Activated naive CD4-positive, alpha-beta T cell (primary cell): ENCODE measurements at places on chromosomes 16 and 17.

GRCh38 chr17:30160419-30161172 is 44.0 kb downstream of the NSRP1 start:
- no peak for DNase-seq

- DNase-seq, result no peak
Measured at GRCh38 chr17:5115673-5116651, at the start of gene USP6. TSS of gene USP6 (plus strand) at chr17:5116032. CDS start at chr17:5130368, 14,336 bp downstream.

GRCh38 chr17:68599552-68600066 is 1.6 kb downstream of the FAM20A start:
- DNase-seq, result no peak

GRCh38 chr17:57652811-57653210 is 92.3 kb downstream of the CCDC182 start:
- DNase-seq, result no peak

DNA sequence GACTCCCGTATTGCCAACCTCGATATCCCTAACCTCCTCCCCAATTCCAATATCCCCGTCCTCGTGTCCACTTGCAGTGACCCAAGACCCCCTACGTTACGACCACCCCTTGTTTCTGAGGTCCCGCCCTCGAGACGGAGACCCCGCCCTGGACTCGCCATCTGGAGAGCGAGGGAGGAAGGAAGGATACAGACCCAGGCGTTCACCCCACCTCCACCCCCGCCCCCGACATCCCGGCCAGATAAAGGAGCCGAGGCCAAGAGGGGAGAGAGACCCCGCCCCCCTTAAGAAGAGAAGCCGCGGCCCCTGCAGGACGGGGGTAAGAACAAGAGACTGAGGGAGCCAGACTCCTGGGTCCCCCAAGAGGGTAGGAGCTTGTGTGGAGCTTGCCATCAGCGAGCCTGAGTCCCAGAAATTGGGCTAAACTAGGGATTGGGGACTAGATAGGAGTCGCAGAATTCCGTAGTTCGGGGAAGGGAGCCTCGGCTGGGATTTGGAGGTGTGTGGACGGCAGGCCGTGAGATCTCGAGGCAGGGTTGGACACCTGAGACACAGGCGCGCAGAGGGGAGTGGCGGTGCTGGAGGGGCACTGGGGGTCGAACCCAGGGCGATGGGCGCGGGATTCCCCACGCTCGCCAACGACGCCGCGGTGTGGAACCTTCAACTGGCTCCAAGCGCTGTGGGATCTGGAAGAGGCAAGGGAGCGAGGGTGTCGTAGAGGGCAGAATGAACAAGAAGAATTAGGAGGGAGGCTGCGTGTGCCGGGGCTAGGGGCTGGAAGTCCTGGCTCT is at the start of gene BCL6B:
Gene BCL6B, plus strand, starts transcription at position 270 of the 791 bp plus-strand sequence. CDS start 622 bp downstream, outside the sequence.
- no peak for DNase-seq

DNA sequence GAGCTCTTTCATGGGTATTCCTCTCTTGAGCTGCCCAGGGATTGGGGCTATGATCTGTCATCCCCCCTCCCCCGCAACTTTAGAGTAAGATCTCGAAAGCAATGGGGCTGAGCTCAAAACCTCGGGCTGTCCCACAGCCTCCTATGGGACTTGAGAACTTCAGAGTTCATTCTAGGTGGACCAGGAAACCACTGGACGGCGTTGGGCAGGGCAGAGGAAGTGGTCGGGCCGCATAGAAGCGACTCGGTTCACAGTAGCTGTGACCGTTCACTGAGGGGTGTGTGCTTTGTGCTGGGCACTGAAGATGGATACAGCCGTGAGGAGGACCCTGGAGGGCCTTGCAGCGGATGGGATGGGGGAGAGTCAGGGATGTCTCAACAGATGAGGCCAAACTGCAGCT is 292.0 kb downstream of the CPPED1 start:
- DNase-seq, result no peak

DNA sequence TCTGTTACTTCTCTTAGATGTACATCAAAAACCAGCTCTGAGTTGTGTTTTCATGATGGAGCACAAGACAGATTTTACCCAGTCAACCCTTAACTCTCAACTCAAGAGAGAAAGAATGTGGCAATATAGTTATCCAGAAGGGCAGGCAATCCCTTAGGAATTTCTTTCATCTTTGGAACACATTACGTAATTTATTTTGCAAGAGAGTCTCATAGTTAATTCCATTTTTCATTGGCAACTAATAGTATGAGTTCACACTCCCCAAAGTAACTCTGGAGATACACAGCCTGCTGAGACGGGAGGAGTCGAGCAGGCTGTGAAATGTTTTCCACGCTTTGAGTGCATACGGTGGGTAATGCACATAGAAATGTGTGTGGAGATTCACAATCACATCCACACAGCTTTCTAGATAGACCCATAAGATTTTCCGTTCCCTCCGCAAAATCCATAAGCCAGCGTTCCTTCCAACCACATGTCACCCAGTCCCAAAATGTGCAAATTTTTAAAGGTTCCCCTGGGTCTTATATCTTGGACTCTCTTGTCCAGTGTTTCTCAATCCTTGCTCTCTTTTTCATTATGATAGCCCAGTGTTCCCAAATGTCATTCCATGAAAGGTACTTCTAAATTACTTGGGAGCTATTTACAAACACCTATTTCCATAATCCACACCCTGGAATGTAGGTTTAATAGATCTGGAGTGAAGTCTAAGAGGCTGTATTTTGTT is 8.4 kb upstream of the CDRT4 start:
- no peak for DNase-seq

GRCh38 chr16:57704905-57705852 is 10.6 kb downstream of the DRC7 start:
- no peak for DNase-seq

GRCh38 chr17:80760511-80760911 is 215.9 kb downstream of the RPTOR start:
- DNase-seq, result no peak

- no peak for DNase-seq
Measured at GRCh38 chr17:16971458-16972338, at the start of gene TNFRSF13B. TSS of gene TNFRSF13B (minus strand) at chr17:16972118. CDS start at chr17:16972075, 43 bp downstream.

GRCh38 chr16:73198481-73198880 is 150.6 kb upstream of the ZFHX3 start:
- no peak for DNase-seq

DNA sequence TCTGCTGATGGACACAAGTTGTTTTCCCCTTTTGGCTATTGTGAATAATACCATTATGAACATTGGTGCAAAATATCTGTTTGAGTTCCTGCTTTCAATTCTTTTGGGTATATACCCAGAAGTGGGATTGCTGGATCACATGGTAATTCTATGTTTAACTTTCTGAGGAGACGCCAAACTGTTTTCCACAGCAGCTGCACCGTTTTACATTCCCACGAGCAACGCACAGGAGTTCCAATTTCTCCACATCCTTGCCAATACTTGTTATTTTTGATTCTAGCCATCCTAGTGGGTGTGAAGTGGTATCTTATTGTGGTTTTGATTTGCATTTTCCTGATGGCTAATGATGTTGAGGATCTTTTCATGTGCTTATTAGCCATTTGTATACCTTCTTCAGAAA is 43.4 kb upstream of the GAS7 start:
- DNase-seq, result no peak

- DNase-seq, result no peak
Measured at GRCh38 chr16:50473356-50473945, 74.7 kb upstream of the NKD1 start.

DNA sequence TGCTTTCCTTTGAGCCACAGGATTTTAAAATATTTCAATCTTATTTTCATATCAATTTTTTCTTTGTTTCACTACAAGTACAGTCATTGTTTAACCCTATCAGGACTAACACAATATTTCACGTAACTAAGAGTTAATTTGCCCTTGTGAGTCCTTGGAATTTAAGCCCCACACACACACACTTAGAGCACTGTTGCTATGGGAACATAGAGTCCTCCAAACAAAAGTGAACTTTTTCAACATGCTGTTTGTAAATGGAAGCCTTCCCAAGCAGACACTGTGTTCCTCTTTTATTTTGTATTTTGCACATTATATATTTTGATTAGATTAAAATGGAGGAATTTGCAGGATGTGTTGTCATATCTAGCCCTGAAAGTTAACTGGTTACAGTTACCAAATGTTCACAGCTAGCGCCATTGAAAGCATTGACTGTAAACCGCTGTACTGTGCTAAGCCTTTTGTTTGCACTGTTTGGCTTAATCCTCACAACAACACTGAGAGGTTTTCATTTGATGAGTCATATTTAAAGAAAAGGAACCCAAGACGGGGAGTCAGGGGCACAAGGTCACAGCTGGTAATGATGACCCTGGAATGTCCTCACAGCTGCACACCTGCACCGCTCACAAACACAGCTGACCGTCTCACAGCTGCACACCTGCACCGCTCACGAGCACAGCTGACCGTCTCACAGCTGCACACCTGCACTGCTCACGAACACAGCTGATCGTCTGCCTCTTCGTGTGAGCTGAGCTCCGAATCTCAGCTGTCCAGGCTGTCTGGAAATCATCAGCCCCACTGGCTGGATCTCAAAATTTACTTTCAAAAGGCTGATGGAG is 6.3 kb downstream of the HSBP1 start:
- DNase-seq, result no peak

GRCh38 chr16:89042711-89043551 is 50.7 kb upstream of the ACSF3 start:
- no peak for DNase-seq

- DNase-seq, result no peak
Measured at GRCh38 chr17:72953621-72954020, 138.9 kb downstream of the SLC39A11 start.

DNA sequence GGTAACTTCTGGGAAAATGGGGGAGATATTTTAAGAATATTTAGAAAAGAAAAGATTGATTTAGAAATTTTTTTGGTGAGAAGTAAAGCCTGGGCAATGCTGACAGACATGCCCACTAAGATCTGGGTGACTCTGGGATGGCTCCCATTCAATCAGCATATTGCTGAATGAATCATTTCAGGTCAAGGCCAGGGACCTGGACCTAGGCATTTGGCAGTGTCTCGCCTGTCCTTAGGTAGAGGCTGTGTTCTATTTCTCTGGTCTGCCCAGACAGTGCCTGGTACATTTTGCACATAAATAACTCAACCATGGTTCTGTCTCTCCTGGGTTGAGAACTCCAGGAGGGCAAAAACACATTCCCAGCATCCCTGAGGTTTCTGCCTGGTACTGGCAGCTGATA is 39.9 kb downstream of the SMPD3 start:
- DNase-seq, result no peak

DNA sequence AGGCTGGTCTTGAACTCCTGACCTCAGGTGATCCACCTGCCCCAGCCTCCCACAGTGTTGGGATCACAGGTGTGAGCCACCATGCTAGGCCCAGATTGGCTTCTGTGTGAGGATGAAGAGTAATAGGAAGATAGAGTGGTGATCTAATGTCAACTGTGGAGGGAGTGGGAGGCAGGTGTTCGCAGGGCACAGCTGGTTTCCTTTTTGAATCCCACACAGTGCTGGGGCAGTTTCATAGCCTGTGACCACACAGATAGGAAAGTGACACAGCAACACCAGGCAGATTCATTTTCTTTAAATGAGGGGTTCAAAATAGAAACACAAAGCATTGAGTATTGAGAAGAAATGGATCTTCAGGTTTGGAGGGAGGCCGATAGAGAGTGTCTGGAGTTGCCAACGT is 540.3 kb downstream of the WWOX start:
- no peak for DNase-seq

GRCh38 chr17:79051306-79051705 is 23.3 kb upstream of the ENGASE start:
- no peak for DNase-seq

- DNase-seq, result no peak
Measured at GRCh38 chr16:27152121-27152520, 51.2 kb upstream of the KDM8 start.

- no peak for DNase-seq
Measured at GRCh38 chr16:83606486-83607030, 201.2 kb upstream of the HSBP1 start.

GRCh38 chr16:71528257-71528656 is 2.0 kb downstream of the CHST4 start:
- DNase-seq, result no peak

- DNase-seq, result no peak
Measured at GRCh38 chr17:77036841-77037381, 103.9 kb upstream of the SEC14L1 start.

GRCh38 chr17:19398301-19399181 is 11.6 kb upstream of the MFAP4 start:
- DNase-seq, result no peak

- no peak for DNase-seq
Measured at GRCh38 chr17:68592009-68592408, 9.2 kb downstream of the FAM20A start.
